ENCODE measurements at places on chromosomes 6 and 20.
A peak's percentile ranks its signal among the peaks of the same experiment; 100 is the strongest.

- no peak for DNase-seq
These were observed 41.5 kb downstream of the SENP6 start for GRCh38 chr6:75643173-75643572.

GRCh38 chr20:10213526-10213925 is 5.1 kb upstream of the SNAP25 start:
- DNase-seq = no peak

DNA sequence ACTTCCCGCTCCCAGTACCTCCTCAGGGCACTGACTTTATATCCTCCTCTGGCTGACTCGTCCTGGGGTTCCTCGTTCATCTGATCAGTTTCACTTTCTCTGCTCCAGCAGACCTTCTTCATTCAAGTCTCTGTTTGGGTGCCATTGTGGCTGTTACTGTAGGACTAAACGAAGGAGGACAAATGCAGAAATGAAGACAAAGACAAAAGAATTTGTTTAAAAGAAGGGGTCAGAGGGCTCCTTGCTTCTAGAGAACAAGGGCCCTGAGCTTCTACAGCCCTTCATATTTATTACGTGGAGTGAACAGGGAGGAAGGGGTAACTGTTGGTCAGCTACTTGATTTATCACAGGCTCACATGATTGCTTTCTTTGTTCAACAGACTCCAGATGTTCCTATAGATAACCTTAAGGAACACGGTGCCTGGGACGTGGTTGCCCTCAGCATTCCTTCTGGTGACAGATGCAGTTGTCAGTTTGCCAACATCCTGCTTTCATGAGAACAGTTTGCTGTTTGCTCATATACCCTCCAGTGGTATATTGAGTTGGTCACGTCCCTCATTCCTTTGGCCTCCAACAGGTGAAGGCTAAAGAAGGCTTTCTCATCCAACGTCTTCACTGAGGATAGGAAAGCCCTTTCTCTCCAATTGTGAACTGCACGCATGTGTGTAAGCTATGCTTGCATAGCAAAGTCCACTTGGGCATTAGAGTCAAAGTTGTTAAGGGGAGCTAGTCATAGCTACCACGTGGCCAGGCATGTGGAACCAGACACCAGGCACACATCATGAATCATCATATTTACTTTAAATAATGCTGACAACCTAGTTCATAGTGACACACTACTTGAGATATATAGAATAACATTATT is 69.1 kb upstream of the BTN3A2 start:
- DNase-seq = peak; percentile 86

GRCh38 chr6:3744211-3744900 is 7.2 kb downstream of the PXDC1 start:
- no peak for DNase-seq

- DNase-seq = no peak
These were observed 2.2 kb upstream of the ACAT2 start for GRCh38 chr6:159759645-159760044.

DNA sequence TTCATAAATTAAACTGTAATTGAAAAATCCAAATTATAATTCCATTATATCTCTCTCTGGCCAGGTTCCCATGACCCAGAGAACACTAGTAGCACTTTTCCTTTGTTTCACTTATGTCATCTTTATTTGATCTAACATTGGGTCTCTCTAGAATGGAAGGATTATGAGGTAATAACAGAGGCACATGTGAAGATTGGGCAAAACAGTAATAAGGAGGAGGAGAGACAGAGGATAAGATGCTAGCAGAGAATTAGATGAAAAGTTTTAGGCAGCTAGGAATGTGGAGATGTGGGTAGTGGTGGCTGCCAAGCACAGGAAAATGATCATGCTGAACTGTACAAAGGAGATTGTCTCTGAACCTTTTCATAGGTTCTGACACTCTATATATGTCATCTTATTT is 3.3 kb downstream of the TAB2 start:
- no peak for DNase-seq

DNA sequence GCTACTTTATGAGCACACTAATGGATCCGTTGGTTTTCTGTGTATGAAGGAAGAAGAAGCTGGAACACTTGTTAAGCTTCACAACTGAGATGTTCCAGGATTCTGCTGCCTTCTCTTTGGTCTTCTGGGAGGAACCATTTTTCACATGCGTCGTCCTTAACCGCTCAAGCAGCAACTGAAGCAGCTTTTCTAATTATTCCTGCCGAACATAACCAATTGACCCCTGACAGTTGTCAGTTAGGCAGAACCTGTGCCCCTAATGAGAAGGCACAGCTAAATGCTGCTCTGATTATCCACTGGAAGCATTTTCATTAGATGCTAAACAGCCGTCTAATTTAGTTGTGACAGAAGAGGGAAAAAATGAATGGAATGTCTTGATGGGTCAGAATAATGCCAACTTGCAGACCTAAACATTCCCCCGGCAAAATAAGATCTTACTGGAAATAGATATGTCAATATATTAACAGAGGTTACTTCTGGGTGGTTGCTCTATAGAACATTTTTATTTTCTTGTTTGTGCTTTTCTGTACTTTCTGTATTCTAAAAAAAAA is 85.0 kb upstream of the SMLR1 start:
- no peak for DNase-seq

DNA sequence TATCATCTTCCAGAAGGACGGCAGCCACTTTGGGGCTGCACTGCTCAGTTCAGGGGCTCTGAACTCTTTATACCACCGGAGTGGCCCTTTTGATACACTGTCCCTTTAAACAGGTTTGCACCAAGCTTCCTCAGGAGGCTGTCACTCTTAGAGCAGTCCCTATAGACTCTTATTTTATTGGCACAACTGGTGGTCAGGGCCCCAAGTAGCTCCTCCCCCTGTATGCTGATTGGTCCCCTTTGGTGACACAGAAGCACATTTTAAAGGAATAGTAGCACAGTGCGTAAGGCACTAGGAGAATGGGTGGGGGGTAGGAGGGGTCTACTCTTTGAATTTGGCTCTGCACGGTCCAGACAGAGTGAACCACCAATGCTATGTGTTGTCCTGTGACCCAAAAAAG is 122.6 kb upstream of the MLN start:
- no peak for DNase-seq

DNA sequence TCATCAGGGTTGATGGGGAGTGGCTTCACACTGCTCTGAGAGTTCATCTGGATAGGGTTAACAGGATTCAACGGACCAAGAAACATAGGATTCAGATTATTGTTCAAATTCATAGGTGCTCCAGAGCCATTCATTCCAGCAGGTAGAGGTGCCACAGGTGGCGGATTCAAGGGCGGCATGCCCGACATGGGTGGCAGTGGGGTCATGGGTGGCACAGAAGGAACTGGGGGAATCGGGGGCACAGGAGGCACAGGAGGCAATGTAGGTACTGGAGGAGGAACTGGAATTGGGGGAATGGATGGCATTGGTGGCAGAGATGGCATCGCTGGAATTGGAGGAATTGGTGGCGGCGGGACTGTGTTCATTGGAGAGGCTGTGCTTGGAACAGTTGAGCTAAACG is 10.3 kb downstream of the CPNE1 start:
- DNase-seq = no peak

- no peak for DNase-seq
These were observed 12.4 kb downstream of the FRS3 start for GRCh38 chr6:41767112-41767833.

DNA sequence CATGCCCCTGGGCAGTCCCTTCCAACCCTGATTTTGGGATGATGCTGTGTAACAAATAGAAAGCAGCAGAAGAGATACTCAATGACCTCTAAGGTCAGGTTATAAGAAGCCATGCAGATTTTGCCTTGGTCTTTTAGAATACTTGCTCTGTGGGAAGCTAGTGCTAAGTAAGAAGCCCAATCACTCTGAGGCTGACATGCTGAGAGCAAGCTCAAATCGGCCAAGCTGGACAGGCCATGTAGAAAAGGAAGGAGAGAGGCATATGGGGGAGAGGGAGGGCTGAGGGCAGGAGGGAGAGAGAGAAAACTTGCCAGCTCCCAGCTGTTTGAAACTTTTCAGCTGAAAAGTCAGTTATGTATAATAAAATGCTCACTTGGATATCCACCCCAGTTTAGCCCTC is 1021.6 kb upstream of the MAP3K7 start:
- DNase-seq = no peak

GRCh38 chr6:113530769-113531168 is 326.4 kb upstream of the MARCKS start:
- no peak for DNase-seq

DNA sequence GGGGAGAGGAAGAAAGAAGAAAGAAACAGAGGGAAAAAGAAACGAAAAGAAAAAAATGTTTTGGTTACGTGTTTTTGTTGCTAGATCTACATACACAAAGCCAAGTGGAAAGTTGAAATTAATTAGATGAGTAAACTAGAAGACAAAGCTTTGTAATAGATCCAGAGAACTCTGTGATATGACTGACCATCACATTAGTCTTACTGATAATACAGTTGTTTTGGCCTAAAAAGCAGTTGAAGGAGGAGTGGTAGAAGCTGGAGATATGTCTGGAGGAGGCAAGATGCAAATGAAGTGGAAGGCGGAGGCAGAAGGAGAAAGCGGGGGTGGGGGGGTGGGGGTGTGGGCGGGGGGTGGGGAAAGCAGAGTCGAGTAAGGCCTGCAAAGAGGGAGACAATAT is 500.1 kb upstream of the ID4 start:
- no peak for DNase-seq

DNA sequence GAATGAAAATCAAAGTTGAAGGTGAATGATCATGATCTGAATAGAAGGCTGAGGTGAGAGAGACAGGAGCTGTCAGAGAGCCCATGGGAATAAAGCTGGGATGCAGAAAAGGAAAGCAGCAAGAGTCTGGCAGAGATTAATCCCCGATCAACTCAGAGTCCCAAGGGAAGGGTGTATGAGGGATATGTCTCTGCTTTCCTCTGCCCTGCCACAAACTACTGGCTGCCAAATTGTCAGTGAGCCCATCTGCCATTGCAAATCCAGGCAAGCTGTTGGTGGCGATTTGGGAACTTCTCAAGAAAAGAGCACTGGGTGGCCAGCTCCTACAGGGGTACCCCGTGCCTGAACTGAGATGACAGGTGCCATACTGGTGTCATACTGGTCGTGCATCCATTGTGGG is 705.5 kb upstream of the MAN1A1 start:
- DNase-seq = no peak

- no peak for DNase-seq
These were observed 3.3 kb downstream of the SNAI1 start for GRCh38 chr20:49986049-49986448.

- peak; percentile 76 for DNase-seq
These were observed 765 bp upstream of the NKAIN2 start for GRCh38 chr6:123802697-123803503.

GRCh38 chr6:79373880-79374279 is 139.4 kb upstream of the HMGN3 start:
- no peak for DNase-seq

DNA sequence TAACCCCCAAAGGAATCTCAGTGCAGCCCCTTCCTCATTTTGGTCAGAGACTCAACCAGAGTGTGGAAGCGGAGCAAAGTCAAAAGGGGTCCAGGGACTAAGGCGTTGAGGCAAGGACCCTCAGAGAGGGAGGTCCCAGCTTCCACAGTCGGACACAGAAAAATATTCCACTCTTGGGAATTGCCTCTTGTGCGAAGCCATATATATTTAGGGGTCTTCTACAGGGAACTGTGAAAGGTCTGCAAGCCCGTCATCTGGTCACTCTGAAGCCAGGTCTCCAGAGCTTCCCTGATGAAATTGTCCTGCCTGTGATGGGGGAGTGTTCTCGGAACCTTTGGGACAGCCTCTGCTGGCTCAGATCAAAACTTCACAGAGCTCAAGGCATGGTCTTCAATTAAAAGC is 160.8 kb downstream of the TBXT start:
- DNase-seq = no peak

DNA sequence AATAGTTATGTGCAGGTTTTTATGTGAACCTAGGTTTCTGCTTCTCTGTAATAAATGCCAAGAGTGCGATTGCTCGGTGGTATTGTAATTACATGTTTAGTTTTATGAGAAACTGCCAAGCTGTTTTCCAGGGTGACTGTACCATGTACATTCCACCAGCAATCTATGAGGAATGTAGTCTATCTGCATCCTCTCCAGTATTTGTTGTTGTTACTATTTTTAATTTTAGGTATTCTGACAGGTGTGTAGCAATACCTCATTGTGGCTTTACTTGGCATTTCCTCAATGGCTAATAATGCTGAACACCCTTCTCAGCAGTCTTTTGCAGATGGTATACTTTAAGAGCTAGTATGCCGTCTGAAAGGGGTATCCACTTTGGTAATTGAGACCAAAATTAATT is 142.1 kb downstream of the BMP2 start:
- no peak for DNase-seq

GRCh38 chr20:60087563-60088105 is 129.4 kb downstream of the CDH26 start:
- no peak for DNase-seq

DNA sequence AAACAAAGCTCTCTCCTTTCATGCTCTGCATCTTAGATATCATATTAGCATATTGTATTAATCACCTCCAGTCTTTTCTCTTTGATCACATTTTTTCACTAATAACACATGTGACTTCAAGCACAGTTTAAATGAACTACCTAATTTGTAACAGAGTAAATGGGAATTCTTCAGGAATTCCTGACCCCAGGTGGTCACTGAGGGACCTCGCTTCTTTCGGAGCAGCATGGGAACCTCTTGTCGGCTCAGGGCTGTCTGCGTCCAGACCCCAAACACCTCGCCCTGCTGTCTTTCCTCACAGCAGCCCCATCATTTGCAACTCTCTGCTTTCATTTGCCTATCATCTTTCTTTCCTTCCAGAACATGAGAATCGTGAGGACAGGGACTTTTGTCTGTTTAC is 103.5 kb downstream of the DACT2 start:
- DNase-seq = no peak

DNA sequence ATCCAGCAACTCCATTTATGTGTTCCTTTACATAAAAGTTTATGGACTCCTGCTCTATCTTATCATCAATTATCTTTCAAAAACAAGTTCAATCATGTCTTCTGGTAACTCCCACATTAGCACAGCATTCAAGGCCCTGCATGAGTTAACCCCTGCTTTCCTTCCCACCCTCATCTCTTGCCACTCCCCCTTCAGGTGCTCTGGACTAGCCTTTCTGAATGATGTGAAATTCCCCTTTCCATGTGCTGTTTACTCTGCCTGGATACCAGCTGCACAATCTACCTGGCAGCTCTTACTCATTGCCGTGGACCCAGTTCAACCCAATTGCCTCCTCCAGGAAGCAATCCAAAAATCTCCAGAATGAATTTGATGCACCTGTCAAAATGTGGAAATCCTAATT is 11.9 kb downstream of the ADGRF4 start:
- no peak for DNase-seq

Data from Peyer's patch (tissue), 4 donors.